Activated CD8-positive, alpha-beta memory T cell treated with anti-CD3 and anti-CD28 coated beads, Interleukin-2, amount 10 ng/mL, durations not matched to agents 7 days and 5 days (primary cell): ENCODE measurements at places on chromosomes 12 and 14.

DNA sequence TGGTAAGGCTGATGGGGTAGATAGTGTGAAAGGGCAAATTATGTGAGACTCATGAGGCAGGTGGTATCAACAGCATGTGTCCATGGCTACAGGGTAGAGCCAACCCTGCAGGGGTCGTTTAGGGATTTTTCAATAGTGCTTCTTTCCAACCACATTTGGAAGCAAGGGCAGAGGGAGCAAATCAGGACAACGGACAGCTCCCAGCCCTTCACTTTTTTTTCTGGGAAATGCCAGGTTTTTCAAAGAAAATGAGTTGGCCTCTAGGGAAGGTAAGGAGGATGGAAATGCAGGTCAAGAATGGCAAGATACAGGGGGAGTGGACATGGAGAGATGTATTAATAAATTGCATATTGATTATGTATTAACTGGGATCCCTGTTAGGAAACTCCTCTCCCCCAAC lies 4.9 kb upstream of the CMA1 start:
- no peak for DNase-seq

DNA sequence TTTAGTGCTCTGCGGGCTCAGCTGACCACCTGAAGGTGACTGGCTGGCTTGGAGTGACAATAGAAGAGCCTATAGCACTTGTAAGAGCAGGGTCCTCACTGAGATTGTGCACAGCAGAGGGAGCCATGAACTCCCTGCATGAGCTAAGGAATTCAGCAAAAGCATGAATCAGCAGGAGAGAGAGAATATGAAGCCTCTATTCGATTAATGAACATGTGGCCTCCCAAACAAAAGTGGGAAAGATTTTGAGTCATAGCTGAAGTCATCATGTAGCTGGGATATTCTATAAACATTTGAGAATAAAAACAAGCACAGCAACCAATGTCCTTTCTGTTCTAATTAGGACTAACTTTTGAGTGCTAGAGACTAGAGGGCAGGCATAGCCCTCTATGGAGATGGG lies 626.6 kb downstream of the DIO2 start:
- DNase-seq = no peak

DNA sequence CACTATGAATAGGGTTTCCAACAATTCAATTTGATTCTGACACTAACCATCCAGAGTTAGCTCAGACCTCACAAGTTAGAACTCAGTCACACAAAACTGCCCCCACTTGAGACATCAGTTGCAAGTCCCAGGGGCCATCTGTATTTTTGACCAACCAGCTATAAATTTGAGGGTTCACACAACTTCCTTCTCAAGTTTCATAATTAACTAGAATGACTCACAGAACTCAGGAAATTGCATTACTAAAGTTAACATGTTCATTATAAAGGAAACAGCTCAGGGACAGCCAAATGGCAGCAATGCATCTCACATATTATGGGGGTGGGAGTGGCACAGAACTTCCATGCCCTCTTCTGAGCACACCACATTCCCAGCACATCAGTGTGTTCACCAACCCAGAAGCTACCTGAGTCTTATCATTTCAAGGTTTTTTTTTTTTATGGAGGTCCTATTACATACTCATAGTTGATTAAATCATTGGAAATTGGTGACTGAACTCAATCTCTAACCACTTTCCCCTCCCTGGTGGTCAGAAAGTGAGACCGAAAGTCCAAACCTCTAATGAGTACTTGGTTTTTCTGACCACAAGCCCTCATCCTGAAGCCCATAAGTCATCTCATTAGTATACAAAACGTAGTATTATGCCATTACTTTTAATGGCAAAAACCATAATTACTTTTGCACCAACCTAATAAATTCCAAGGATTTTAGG lies 1721.5 kb upstream of the SEL1L start:
- DNase-seq = no peak

GRCh38 chr12:24903329-24904088 lies 45.4 kb downstream of the BCAT1 start:
- DNase-seq = no peak

DNA sequence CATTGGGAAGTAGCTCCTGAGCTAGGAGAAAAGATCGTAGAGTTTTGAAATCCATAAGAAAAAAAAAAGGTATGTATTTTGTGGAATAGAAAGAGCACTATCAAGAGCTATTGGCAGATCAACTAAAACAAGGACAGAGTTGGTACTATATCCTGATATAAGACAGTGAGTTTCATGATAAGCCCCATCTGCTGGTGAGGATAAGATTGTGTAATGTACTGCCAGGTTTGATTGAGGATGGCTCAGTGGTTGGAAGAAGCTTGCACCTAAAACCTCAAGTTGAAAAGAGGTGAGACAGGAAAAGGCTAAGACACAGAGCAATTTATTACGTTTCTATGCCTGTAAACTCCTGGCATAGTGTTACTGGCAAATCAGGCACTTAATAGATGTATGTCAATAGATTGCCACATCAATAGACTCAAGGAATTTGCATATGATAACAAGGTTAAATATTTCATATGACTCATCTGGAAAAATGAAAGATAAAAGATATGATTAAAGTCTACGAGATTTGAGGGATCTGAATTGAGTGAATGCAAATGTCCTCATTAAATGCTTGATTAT lies 525.6 kb downstream of the FLRT2 start:
- DNase-seq = no peak

DNA sequence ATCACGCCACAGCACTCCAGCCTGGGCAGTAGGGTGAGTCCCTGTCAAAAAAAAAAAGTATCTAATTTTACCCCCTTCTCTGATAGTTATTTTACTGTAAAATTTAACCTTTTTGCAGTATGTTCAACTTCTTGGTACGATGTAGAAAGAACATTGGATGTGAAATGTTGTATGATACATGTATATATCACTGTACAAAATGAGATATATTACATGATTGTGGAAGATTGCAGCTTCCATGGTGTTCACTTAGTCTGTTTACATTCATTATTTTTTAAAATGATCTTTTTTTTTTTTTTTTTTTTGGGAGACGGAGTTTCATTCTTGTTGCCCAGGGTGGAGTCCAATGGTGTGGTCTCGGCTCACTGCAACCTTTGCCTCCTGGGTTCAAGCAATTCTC lies 9.0 kb downstream of the SP1 start:
- DNase-seq = no peak

DNA sequence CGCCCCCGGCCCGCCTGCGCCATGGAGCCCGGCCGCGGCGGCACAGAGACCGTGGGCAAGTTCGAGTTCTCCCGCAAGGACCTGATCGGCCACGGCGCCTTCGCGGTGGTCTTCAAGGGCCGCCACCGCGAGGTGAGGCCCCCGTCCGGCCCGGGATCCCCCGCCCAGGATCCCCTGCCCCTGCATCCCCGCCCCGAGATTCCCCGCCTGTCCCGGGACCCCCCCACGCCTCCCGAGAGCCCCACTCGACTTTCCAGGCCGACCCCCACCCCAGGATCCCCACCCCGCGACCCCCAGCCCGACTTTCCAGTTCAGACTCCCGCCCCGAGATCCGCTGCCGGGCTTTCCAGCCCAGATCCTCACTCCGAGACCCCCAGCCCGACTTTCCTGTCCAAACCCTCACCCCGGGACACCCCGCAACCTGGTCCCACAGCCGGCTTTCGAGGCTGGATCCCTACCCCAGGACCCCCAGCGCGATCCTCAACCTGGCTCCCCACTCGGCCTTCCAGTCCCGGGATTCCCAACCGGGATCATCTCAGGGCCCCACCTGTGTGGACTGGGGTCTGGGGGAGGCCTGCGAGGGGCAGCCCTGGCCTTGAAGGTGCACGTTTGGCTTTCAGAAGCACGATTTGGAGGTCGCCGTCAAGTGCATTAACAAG lies 688 bp downstream of the ULK1 start:
- no peak for DNase-seq

- DNase-seq = no peak
Measured at GRCh38 chr14:97960436-97960835, 1163.3 kb downstream of the VRK1 start.

DNA sequence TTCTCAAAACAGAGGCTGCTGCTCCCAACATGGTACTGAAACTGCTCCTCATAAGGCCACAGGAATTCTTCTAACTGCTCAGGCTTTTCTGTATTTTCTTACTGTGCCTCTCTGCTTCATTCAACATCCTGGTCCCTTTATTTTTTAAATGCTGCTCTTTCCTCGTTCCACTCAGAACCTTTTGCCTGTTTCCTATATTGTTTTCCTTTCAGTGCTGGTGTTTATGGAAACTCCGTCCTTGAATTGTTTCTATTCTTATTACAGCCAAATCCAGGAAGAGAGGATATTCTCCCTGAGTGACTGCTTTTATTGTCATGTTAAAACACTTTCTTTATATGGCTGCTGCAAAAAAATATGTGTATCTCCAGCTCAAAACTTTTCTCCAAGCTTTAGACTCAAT lies 173.0 kb upstream of the E2F7 start:
- DNase-seq = no peak

DNA sequence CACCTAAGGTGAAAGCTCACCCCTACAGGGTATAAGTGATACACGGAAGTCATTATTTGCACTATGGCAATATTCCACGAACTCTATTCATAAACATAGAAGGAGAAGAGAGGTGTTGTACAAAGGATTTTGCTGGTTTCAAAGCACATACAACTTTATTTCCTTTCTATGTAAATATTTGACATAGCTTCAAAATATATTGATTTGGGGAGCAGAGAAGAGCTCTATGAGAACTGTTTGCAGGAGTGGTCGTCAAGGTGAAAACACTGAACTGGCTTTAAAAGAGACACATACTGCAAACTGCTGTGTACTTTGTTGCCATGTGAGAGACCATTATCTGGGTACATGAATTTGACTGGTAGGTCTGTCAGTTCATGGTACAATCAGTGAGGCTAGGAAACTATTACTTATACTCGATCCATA lies 16.7 kb downstream of the CNIH1 start:
- no peak for DNase-seq

DNA sequence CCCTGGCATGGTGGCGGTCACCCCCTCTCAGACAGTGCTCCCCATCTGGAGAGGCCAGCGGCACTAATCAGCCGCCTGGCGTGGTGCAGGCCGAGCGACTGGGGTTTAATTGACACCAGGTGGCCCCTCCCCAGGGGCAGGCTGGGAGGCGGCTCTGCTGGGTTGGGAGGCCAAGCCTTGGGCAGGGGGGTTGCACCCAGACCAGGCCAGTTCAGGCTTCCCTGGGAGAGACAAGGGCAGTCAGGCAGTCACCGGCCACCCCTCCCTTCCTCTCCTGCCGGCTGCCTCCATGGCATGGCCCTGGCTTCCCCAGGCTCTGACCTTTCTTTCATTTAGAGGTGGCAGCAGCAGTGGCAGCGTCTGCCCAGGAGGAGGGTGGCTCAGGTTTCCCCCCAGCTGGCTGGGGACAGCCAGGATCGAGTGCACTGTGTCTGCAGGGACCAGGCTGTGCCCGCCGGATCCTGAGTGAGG lies 78.1 kb upstream of the NOS1 start:
- no peak for DNase-seq

DNA sequence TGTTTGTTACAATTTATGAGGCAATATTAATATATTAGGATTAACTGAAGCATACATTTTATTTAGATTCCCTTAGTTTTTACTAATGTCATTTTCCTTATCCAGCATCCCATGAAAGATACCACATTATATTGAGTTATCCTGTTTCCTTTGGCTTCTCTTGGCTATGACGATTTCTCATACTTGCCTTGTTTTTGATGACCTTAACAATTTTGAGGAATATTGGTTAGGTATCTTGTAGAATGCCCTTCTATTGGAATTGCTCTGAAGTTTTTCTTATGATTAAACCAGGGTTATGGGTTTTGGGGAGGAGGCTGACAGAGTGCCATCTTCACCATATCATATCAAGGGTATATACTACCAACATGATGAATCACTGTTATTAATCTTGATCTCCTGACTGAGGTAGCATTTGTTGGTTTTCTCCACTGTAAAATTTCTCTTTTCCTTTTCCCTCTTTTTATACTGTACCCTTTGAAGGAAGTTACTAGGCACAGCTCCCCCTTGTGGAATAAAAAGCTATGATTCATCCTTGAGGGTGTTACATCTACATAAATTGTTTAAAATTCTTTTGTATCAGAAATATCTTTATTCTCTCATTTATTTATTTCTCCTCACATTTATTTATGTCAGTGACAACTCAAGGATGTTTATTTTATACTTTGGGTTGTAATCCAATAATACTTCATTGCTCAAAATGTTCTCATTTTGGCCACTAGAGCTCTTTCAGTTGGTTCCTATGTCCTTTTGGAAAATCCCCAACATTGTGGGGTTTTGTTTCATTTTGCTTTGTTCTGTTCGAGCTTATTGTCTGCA lies 239.0 kb downstream of the SLC16A7 start:
- no peak for DNase-seq

GRCh38 chr14:24409192-24409591 lies 10.4 kb downstream of the NYNRIN start:
- no peak for DNase-seq

DNA sequence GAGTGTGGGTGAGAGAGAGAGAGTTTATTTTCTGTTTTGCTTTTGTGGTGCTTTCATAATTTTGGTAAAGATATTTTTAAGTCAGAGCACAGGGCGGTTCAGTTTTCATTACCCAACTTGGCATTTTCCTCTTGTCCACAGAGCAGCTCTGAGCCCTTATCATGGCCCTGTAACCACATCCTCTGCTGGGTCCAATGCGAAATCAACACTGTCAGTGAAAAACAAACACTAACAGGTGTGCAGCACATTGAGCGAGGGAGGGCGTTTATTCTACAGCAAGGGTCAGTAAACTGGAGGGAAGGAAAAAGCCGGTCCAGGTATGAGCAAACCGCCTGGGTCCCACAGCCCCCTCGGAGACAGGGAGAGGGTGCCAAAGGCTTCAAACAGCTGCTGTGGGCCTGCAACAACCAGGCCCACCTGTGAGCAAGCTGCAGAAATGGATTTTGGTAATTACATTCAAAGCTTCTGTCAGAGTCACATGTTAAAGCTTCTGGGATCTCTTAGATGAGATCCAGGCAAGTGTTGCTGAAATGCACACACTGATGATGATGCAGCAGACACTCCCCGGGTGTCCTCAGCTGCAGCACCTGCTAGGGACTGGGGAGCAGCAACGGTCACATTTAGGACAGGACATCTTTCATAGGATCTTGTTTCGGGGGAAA lies 132.7 kb upstream of the DYRK2 start:
- DNase-seq = peak; percentile 71

DNA sequence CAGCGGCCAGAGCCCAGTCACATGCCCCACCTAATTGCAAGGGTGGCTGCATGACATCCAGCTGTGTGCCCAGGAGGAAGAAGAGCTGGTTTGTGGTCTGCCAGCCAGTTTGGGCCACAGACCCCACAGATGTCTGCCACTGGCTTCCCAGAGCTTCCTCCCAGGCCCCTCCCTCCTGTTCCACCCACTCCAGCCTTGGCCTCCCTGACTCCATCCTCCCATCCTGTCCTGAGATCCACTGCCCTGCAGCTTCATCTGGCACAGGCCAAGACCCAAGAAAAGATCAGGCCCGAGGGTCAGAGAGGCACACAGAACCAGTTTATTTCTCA lies 5.9 kb downstream of the NGB start:
- no peak for DNase-seq
